ENCODE measurements at places on chromosomes 13 and 19. TPM values are rescaled to one million over a fixed set of nuclear protein-coding genes. Genes with fewer than 3 reads are reported as not detected.

DNA sequence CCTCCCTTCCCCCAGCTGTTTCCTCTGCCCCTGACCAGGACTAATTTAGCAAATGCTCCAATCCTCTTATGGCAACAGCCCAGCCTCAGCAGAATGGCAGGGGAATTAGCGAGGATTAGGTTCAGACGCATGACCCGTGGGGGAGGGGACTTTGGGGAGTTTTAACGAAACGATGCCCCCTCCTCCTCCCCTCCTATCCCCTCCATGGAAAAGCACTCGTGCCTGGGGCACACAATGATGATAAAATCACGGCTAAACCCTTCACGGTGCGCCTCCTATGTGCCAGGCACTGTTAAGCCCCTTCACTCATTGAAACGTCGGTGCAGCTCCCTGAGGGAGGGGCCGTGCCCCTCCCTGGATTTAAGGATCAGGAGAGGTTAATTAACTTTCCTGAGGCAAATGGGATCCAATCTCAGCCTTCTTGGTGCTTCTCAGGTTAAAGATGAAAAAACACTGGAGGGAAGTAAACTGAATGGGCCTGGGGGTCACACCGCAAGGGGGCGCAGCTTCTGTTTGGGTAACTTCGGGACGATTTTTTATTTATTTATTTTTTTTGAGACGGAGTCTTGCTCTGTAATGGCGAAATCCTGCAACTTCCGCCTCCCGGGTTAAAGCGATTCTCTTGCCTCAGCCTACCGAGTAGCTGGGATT is 10.1 kb upstream of the TPRX2 start:
- DNase-seq, result no peak

DNA sequence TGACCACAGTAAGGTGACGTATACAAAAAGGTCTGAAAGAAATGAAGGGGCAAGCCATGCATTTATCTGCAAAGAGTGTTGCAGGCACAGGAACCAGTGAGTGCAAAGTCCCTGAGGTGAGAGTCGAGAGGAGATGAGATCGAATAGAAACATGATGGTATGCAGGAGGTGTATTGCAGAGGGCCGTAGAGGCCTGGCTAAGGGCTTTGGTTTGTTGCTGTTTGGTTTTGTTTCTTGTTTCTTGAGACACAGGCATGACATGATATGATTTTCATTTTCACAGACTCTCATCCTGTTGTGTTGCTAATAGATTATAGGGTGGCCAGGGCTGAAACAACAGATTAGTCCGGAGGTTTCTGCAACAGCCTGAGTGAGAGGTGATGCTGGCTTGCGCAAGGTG is 80.4 kb downstream of the HSPH1 start:
- no peak for DNase-seq

DNA sequence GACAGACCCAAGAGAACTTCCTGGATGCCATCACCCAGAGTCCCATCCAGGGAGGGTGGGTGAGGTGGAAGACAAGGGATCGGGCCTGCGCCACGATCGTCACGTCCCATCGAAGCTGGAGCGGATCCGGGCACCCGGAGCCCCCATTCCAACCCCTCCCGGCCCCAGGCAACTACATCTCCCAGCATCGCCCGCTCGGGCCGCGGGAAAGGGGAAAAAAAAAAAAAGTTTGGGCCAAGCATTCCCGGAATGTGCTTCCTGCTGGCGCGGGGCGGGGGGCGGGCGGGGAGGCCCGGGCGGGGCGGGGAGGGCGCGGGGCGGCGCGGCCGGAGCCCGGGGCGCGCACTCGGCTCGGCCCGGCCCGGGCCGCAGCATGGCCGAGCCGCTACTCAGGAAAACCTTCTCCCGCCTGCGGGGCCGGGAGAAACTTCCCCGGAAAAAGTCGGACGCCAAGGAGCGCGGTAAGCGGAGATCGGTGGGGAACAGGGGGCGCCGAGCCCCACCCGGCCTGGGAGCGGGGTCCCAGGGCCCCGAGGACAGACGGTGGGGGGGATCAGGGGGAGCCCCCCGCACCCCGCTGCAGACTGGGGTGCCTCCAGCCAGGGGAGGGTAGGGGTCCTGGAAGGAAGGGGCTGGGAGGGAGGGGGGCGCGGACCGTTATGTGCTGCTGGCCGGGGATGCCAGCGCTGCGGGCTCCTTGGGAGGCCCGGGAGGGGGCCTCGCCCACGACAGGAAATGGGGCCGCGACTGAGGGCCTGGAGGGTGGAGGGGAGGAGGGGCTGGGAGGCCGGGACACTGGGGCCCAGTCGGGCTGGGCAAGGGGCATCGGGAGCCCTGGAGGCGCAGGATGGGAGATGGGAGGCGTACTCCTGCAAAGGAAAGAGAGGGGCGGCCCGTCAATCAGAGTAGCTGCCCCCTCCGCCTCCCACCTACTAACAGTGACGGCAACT is at the start of gene SYDE1:
SYDE1 (plus strand) TSS at position 341 of the 950 bp plus-strand sequence; CDS start at position 374, 33 bp downstream.
- no peak for DNase-seq

GRCh38 chr19:31154021-31154420 is 195.2 kb downstream of the TSHZ3 start:
- DNase-seq, result no peak

DNA sequence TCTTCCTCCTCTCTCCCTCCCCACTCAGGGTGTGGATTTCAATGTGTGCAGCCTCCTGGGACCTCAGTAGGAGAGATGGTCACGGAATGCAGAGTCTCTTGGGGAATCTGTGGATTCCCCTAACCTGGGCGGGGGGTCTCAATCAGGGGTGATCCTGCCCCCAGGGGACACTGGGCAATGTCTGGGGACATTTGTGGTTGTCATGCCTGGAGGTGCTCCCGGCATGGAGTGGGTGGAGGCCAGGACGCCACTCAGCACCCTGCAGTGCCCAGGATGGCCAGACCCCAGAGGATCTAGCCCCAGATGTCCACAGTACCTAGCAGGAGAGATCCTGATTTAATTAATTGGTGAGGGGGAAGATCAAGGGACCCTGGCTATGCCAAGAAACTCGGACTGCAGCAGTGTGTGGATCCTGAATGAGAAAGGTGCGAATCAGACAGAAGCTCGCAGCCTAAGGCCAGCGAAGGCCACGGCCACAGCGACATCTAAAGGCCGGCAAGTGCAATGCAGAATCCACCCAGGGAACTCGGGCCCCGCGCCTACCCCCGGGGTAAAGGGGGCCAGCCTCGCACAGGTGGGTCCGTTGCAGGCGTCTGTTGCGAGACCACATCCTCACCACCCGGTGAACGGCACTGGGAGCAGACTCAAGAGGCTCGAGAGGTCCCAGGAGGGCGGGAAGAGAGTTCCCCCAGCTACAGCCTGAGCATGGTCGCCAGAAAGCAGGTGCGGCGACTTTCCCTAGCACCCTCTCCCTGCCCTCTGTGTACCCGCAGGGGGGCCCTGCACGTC is 88.8 kb downstream of the GNG7 start:
- DNase-seq, result no peak

- no peak for DNase-seq
Observed at GRCh38 chr13:77832339-77833100, 86.1 kb downstream of the EDNRB start.

The MCEMP1 gene
- not detected for total RNA-seq

The TEX26 gene
- not detected for total RNA-seq

The KCNN4 gene
- total RNA-seq, result 0.44 TPM

The ACP5 gene
- 0.83 TPM for total RNA-seq
